Stimulated activated CD4-positive, alpha-beta T cell treated with anti-CD3 and anti-CD28 coated beads, Interleukin-15, amount 100 ng/mL, for 1 hour (primary cell): ENCODE measurements at places on chromosomes 13 and 19.

DNA sequence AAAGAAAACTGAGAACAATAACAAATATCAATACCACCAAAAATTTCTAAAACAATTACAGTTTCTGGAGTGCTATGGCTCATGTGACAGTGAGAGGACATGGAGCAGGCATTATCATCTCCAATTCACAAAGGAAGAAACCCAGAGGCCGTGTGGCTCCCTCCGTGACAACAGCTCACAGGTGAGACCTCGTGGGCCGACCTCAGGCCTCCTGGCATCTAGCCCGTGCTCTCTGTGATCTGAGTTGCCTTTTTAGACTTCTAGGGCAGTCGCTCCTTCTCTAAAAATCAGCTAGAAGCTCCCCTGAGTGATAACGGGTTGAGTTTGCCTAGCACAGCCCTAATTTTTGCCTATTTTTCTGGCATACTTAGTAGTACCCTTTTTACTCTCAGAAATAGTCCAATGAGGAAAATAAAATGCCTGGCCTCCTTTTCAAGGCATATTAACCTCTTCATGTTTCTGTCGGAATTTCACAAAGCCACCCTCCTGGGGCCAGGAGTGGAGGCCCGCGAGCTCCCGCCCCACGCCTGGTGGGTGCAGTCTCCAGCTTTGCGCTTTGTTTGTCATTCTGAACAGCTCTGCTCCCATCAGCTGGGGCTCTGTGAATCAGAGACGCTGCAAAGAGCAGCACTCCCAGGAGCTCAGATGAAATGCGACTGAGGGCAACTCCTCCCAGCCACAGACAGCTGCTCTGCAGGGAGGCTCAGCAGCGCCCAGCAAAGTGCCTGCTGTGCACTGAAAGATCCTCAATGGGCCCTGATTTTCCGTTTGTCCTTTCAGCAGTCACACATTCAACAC is 292.5 kb downstream of the UQCRFS1 start:
- no peak for DNase-seq

- no peak for DNase-seq
These were observed 2.4 kb upstream of the SSBP4 start for GRCh38 chr19:18416778-18417249.

- no peak for DNase-seq
These were observed 23.2 kb upstream of the CPAMD8 start for GRCh38 chr19:17049711-17050280.

DNA sequence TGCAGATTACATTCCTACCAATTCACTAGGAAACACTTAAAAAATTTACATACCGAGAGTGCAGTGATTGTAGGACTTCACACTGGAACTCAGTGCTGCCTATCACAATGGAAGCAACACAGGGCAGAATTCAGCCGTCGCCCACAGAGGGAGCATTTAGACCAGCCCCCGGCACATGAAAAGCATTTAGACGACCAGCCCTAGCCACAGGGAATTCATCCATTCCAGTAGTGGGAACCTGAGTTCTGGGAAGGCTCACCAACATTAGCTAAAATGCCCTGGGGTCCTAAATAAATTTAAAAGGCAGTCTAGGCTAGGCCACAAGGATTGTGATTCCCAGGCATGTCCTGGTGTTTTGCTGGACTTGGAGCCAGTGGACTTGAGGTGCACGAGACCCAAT is 155.2 kb downstream of the LIG4 start:
- DNase-seq: no peak

DNA sequence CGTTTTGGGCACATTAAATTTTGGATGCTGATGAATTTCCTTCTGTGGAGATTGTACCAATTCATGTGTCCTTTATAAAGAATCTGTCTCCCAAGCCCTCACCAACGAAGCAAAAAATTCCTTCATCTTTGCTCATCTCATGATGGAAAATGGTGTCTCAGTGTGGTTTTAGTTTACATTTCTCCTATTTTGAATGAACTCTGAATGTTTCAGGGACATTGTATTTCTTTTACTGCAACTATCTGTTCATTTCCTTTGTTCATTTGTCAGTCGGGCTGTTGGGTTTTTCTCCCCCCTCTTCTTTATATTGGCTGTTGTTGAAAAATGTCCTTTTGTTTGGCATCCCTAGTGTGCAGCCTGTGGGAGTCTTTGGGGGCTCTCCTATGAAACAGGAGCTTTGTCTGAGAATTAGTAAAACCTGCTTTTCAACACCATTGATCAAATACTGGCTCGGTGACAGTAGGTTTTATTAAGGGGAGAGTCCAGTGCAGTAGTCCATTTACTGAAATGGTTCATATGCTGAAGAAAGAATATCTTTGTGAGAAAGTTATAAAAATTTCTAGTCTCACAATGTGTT is 91.3 kb upstream of the C1QTNF9B start:
- DNase-seq: no peak
